ENCODE measurements at places on chromosomes 5 and 9.

DNA sequence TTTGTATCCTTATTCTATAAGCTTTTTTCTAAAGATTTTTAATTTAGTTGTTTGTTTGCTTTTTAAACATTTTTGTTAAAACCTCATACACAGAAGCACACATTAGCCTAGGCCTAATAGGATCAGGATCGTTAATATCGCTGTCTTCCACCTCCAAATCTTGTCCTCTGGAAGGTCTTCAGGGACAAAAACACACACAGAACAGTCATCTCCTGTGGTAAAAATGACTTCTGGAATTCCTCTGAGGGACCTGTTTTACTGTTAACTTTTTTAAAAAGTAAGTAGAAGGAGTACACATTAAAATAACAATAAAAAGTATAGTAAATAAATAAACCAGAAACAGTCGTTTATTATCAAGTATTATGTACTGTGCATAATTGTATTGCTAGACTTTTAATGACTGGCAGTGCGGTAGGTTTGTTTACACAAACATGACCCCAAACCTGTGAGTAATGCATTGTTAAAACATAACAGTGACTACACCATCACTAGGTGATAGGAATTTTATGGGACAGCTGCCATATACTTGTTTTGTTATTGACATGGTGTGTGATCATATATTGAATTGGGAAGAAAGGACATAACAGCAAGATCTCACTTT lies 109.6 kb downstream of the ZCCHC7 start:
- DNase-seq, result no peak

DNA sequence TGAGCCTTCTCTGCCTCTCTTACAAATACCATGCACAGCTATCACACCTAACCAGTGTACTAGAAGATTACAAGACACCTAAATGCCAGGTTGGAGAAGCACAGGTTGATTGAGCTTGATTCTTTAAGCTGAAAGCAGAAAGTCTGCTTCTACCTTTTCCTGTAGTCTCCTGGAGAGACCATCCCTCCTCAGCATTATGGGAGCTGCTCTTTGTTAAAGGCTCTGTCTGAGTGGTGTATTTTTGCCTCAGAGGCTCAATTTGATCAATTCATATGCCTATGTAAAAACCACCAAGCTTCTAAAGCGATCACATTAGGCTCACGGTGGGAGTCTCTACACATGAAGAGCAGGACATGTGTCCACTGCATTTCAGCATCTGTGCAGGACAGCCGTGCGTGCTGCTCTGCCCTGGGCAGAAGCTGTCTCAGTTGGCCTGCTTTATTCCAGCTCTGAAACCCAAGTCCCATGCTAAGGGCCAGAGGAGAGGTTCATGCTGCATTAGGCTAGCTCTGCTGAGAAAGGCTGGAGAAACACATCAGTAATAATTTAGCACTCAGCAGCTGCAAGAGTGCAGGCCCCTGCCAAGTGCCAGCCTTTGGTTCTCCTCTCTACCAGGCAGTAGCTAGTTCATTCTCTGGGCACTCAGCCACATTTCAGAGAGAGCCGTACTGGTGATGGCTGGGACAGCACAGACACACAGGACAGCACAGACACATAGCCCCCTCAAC lies 41.7 kb downstream of the TMEM167A start:
- DNase-seq, result peak; percentile 54

DNA sequence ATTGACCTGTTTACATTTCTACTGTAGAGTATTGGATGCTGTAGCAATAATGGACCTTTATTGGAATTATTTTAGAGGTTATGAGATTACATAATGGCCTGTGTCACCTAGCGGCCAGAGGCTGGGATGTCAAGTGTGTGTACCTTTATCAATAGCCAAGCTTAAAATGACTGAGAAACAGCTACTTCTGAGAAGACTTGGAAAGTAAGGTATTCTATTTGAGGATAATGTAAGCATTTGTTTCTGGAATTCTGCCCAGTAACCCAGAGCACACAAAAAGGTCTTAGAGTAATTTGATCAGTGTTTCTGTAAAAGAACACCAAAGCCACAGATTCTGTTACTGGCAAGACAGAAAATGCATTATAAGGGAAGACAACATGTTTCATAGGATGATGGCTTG lies 116.8 kb downstream of the MACIR start:
- no peak for DNase-seq

- no peak for DNase-seq
Observed at GRCh38 chr5:56569566-56569965, 245.8 kb upstream of the MAP3K1 start.

DNA sequence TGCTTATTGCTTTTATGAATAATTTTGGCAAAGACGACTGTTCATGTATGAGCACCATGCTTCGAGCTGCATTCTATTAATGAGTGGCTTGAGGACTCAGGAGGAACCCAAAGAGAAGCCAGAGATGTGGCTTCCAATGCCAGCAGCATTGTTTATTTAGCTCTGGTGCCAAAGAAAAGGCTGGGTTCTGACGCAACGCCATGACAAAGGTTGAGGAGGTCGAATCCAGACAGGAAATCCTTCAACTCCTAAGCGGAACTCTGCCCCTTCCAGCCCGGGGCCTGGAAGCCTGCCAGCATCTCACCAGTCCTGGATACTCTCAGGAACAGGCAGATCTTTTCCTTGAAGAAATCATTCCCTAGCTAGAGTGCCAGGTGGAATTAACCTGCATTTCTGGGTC lies 104.4 kb downstream of the ARHGAP26 start:
- no peak for DNase-seq

GRCh38 chr5:156883316-156883875 lies 33.3 kb downstream of the PPP1R2B start:
- no peak for DNase-seq

All from NCI-H187 (cell line).